HT1080 (cell line): ENCODE measurements at places on chromosomes 13 and 19. TPM values are rescaled to one million over a fixed set of nuclear protein-coding genes. Genes with fewer than 3 reads are reported as not detected.

- DNase-seq = no peak
Measured at GRCh38 chr19:18785179-18786124, 5.7 kb downstream of the COMP start.

GRCh38 chr13:63024458-63024857 is 1608.8 kb upstream of the PCDH20 start:
- DNase-seq = no peak

GRCh38 chr19:46978171-46978869 is 41.3 kb upstream of the NPAS1 start:
- no peak for DNase-seq

- peak; percentile 44 for DNase-seq
Measured at GRCh38 chr19:33125929-33126388, 6.0 kb upstream of the WDR88 start.

- DNase-seq = no peak
Measured at GRCh38 chr19:40571005-40571318, 5.7 kb upstream of the SHKBP1 start.

GRCh38 chr13:92480387-92480786 is 746.2 kb upstream of the GPC6 start:
- no peak for DNase-seq

DNA sequence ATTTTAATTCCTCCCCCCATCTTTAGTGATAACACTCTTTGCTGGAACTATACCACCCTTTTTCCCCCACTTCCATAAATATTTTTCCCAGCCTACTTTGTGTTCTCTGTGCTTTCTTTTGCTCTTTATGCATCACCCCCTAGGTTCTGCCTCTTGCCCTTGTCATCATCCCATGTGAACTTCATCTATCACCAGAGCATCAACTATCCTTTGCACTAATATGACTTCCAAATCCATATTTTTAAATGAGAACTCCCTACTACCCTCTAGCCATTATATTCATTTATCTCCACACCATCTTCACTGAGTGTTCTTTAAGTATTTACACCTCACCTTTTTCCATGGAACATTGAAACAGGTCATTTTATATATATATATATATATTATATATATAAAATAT is 452.7 kb downstream of the FOXO1 start:
- DNase-seq = no peak

ARHGEF1 gene
- 100 and 109 TPM in 2 replicates for total RNA-seq

LILRA1 gene
- total RNA-seq = not detected in 2 replicates

PGLYRP2 gene
- total RNA-seq = not detected in 2 replicates
